ENCODE measurements at places on chromosomes 2 and 18.

GRCh38 chr2:232174662-232175061, 203.9 kb upstream of the ALPP start:
- DNase-seq, result no peak

DNA sequence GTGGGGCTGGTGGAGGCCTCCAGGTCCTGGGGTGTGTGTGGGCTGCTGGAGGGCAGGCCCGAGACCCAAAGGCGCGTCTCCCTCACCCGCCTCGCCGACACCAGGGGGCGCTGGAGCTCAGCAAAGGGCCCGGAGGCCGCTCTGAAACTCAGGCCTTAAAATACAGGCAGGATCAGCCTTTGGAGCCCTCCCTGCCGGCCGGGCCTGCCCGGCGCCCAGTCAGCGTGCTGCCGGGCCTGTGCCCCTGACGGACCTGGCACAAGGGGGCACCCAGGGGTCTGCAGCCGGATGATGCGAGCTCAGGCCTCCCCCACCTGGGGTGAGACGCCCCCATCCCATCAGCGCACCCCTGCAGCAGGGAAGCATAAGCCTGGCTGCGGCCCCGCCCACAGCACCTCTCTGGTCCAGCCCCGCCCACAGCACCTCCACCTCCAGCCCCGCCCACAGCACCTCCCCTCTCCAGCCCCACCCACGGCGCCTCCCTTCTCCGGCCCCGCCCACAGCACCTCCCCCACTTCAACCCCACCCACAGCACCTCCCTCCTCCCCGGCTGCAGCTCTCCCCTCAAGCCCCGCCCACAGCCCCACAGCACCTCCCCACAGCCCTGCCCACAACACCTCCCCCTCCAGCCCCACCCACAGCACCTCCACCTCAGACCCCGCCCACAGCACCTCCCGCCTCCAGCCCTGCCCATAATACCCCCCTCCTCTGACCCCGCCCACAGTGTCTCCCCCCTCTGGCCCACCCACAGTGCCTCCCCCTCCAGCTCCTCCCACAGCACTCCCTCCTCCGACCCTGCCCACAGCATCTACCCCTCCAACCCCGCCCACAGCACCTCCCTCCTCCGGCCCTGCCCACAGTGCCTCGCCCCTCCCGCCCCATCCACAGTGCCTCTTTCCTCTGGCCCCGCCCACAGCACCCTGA, 92.8 kb upstream of the OTOS start:
- DNase-seq, result peak; percentile 59

- DNase-seq, result no peak
Measured at GRCh38 chr2:216372761-216373291, 543 bp upstream of the MARCHF4 start.

DNA sequence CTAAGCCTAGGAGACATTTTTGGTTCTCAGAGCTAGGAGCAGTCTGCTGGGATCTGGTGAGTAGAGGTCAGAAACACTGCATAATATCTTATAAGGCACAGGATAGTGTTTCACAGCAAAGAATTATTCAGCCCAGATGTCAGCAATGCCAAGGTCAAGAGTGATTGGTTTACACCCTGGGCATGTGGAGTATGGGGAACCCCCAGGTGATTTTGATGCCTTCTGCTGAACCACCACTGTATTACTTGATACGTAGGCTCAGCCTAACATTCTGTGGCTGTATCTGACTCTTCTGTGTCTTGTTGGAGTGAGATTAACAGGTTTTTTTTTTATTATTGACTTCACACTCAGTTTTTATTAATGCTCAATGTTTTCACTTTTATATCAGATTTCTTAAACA, 6.0 kb downstream of the DDX18 start:
- DNase-seq, result no peak

DNA sequence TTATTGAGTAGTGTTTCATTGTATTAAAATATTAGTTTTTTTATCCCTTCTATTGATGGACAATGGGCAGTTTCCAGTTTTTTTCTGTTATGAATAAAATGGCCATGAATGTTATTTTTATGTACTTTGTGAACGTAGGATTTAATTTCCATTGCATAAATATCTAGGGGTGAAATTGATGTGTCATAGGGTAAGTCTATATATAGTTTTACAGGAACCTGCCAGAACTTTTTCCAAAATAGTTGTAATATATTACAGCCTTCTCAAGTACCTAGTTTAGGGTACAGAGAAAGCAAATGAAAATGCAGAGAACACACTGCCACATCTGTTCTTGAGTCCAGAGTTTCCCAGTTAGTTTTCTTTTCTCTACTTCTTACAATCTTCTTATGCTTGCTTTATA, 378.6 kb downstream of the MEIS1 start:
- no peak for DNase-seq

DNA sequence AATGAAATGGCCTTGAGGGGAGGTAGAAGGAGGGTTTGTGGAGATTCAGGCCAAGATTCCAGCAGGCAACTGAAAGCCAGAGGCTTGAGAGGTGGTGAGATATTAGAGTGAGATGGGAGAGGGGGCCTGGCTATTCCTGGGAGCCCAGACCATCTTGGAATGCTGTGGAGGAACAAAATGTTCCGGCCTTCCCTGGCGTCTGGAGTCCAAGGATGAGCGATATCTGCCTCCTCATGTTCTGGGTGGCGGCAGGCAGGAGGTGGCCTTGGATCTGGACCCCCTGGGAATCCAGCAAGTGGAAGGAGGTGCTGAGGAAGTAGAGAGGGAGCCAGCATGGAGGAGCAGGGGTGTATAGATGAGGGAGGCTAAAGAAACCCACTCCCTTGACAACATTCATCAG, 335.9 kb downstream of the CYP26B1 start:
- DNase-seq, result no peak

GRCh38 chr2:73253400-73253799, 19.3 kb downstream of the CCT7 start:
- DNase-seq, result no peak

DNA sequence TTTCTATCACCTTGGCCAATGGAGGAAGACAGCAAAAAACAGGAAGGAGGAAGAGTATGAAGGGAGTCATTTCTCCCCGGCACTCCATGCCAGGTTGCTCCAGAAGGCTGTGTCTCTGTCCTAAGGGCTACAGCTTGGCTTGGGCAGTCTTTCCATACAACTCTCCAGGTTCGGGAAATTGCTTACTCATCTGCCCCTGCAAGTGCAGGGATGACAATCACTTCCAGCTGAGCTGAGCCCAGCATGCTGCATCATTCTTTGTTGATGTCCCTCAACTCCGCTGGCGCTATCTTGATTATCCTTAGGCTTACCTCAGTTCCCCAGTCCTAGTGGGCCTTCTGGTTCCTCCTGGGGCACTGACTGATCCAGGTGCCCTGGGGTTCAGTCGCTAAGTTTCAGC, 86.9 kb upstream of the COPS8 start:
- DNase-seq, result no peak

Data from T-helper 1 cell (primary cell).